ENCODE measurements at places on chromosomes 13 and 19. TPM values are rescaled to one million over a fixed set of nuclear protein-coding genes. Genes with fewer than 3 reads are reported as not detected.

SOX1 gene
- total RNA-seq, result not detected

HSD17B14 gene
- total RNA-seq, result 19.2 TPM

DCT gene
- not detected for total RNA-seq

NFIX gene
- 81.8 TPM for total RNA-seq

ZNF418 gene
- 3.2 TPM for total RNA-seq

PROZ gene
- not detected for total RNA-seq

ODAD3 gene
- not detected for total RNA-seq

ZNF493 gene
- 34.6 TPM for total RNA-seq

ZNF492 gene
- total RNA-seq, result not detected

ZNF729 gene
- not detected for total RNA-seq

IFT88 gene
- total RNA-seq, result 6.9 TPM

ERCC1 gene
- 123 TPM for total RNA-seq

C1QTNF9 gene
- total RNA-seq, result not detected

SIGLEC12 gene
- total RNA-seq, result not detected

TMEM59L gene
- total RNA-seq, result 4.2 TPM

APOC1 gene
- 14.5 TPM for total RNA-seq

PSG7 gene
- not detected for total RNA-seq

MEF2B gene
- not detected for total RNA-seq

TMPRSS9 gene
- total RNA-seq, result not detected

ZNF8 gene
- 6.4 TPM for total RNA-seq

TUBB4A gene
- 5.6 TPM for total RNA-seq

LGALS7B gene
- 760 TPM for total RNA-seq

PRR36 gene
- not detected for total RNA-seq

CD177 gene
- total RNA-seq, result not detected

ANGPTL4 gene
- 92.8 TPM for total RNA-seq

LRRC8E gene
- total RNA-seq, result 6.6 TPM

DAND5 gene
- total RNA-seq, result not detected

NAXD gene
- 17.2 TPM for total RNA-seq

PCSK4 gene
- total RNA-seq, result 5.4 TPM

OR4F17 gene
- total RNA-seq, result not detected

VSIG10L gene
- total RNA-seq, result 20.1 TPM

IQCN gene
- total RNA-seq, result 4.4 TPM

SELENOV gene
- total RNA-seq, result not detected

CELF5 gene
- not detected for total RNA-seq

CASP14 gene
- 34.6 TPM for total RNA-seq

SMIM24 gene
- total RNA-seq, result not detected

ACER1 gene
- not detected for total RNA-seq

CGB1 gene
- not detected for total RNA-seq

ZNF132 gene
- total RNA-seq, result 5.2 TPM

ZNF835 gene
- 1.7 TPM for total RNA-seq

ZNF607 gene
- 3.2 TPM for total RNA-seq

SEMA6B gene
- 8.3 TPM for total RNA-seq

KIR2DL3 gene
- not detected for total RNA-seq

Data from vagina (tissue), 2 donors.